ENCODE measurements at places on chromosomes 3 and 15.
A peak's percentile ranks its signal among the peaks of the same experiment; 100 is the strongest.

DNA sequence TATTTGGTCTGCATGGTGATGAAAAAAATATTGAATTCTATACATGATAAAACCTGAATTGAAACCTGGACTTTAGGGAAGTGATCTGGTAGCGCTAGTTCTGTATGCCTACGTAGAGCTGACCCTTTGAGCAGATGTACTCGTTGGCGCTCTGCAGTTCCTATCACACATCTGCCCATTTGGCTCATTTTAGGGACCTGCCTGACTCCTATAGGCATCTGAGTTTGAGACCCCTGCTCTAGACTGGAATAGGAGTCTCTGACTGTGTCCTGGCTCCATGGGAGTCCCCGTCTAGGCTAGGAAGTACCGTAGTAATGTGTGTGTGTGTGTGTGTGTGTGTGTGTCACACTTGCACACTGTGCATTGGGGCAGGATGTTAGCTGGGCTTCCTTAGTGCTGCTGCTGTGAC, 21.2 kb downstream of the STARD5 start:
- no peak for DNase-seq

- DNase-seq, result no peak
These were observed 24.7 kb downstream of the PEAK1 start for GRCh38 chr15:77395013-77395774.

GRCh38 chr15:69824075-69824876, 273.4 kb downstream of the TLE3 start:
- no peak for DNase-seq

DNA sequence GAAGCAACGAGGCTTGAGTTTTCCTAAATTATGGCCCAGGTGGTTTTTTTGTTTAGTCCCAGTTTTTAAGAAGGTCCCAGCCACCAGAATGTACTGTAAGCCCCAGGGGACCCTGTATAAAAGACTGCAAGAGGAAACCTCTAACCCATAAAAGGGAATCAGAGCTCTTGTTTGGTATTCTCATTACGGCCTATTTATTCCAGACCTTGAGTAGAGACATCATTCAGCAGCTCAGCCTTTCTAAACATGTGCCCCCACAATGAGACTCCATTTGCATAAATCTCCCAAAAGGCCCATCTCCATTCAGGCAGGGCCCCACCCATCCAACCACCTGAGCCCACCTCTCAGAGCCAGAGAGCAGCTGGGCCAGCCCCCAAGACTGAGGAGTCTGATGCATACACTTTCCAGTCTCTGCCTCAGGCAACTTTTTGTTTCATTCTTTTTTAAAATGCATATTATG, 25.7 kb downstream of the ZDHHC3 start:
- no peak for DNase-seq

- no peak for DNase-seq
These were observed 29.2 kb downstream of the CPN2 start for GRCh38 chr3:194321693-194322640.

GRCh38 chr15:67146875-67147381, 81.5 kb downstream of the SMAD3 start:
- peak; percentile 48 for DNase-seq

GRCh38 chr3:161345023-161345422, 26.3 kb downstream of the SPTSSB start:
- DNase-seq, result no peak

DNA sequence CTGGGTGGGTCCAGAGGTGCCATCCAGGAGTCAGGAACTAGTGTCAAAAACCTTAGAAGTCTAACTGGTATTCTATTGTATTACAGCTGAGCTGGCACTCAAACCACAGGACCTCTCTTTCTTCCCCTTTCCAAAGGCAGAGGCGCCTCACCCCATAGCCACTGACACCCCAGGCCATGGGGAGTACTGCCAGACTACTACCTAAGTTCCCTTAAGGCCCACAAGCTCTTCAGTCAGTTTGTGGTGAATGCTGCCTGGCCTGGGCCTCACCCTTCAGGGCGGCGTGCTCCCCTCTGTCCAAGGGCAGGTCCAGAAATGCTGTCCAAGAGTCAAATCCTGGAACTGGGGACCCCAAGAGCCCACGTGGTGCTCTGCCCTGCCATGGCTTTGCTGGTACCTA, 43.0 kb upstream of the FGF7 start:
- no peak for DNase-seq

- no peak for DNase-seq
These were observed 14.1 kb downstream of the APH1B start for GRCh38 chr15:63291507-63291906.
